ENCODE measurements at places on chromosomes 1 and 21. TPM values are rescaled to one million over a fixed set of nuclear protein-coding genes. Genes with fewer than 3 reads are reported as not detected.
A peak's percentile ranks its signal among the peaks of the same experiment; 100 is the strongest.

HNRNPU gene
- 176 TPM for total RNA-seq

SLC9C2 gene
- not detected for total RNA-seq

ANGPTL3 gene
- not detected for total RNA-seq

PLA2G2F gene
- not detected for total RNA-seq

CNIH3 gene
- total RNA-seq: 0.28 TPM

GRCh38 chr1:44101328-44101727 is 17.3 kb upstream of the KLF17 start:
- H3K4me1 ChIP-seq: no peaks in the 10 kb centered on the region
- H3K36me3 ChIP-seq: no peaks in the 10 kb centered on the region
- H3K27ac ChIP-seq: no peak overlapping the region
- no peak for DNase-seq
- H3K27me3 ChIP-seq: peaks cover 11% of the 10 kb centered on the region
- no peak overlapping the region for H3K4me3 ChIP-seq

DNA sequence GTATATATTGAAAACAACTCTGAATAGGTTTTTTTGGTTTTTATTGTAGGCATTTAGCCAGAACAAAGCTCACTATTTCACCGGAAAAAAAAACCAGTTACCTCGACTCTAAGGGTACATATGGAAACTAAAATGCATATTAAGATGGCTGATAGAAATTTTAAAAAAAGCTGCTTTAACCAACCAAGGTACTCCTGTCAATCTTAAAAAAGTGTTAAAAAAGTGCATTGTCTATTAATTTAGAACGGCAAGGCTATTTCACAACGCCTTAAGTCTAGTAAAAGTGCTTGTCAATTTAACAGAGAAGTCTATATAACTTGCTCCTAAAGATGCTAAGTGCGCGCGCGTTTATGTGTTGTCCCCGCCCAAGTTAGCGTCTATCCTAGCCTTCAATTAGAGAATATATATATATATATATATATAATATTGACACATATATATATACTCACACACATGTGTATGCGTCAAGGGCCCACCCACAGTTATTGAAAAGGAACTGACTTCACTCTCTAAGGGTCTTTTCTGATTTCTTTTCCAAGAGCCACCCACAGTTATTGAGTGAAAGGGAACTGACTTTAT is 934 bp downstream of the ASPM start:
- no peaks in the 10 kb centered on the region for H3K27me3 ChIP-seq
- H3K27ac ChIP-seq: peak overlapping the region; percentile 71
- H3K4me1 ChIP-seq: peaks cover 13% of the 10 kb centered on the region
- no peaks in the 10 kb centered on the region for H3K36me3 ChIP-seq

GRCh38 chr1:230611878-230612235 is 30.4 kb upstream of the COG2 start:
- H3K4me3 ChIP-seq: no peak overlapping the region
- no peak for DNase-seq
- H3K4me1 ChIP-seq: peaks cover 8% of the 10 kb centered on the region
- no peaks in the 10 kb centered on the region for H3K27me3 ChIP-seq
- H3K36me3 ChIP-seq: no peaks in the 10 kb centered on the region

GRCh38 chr1:53688381-53689102 is 50.4 kb downstream of the GLIS1 start:
- H3K4me1 ChIP-seq: peaks cover 11% of the 10 kb centered on the region
- H3K36me3 ChIP-seq: no peaks in the 10 kb centered on the region
- H3K4me3 ChIP-seq: no peak overlapping the region
- peaks cover 47% of the 10 kb centered on the region for H3K27me3 ChIP-seq
- no peak for DNase-seq

- no peaks in the 10 kb centered on the region for H3K36me3 ChIP-seq
- no peaks in the 10 kb centered on the region for H3K27me3 ChIP-seq
- H3K4me3 ChIP-seq: no peak overlapping the region
- DNase-seq: no peak
- H3K27ac ChIP-seq: no peak overlapping the region
Measured at GRCh38 chr1:235955777-235956176, 89.1 kb upstream of the LYST start.

- no peaks in the 10 kb centered on the region for H3K4me1 ChIP-seq
- DNase-seq: no peak
- H3K27ac ChIP-seq: no peak overlapping the region
- H3K27me3 ChIP-seq: no peaks in the 10 kb centered on the region
- H3K4me3 ChIP-seq: no peak overlapping the region
- H3K36me3 ChIP-seq: peaks cover 36% of the 10 kb centered on the region
Measured at GRCh38 chr1:100959502-100960060, 63.7 kb downstream of the SLC30A7 start.

- peak; percentile 27 for DNase-seq
- H3K27ac ChIP-seq: peak overlapping the region; percentile 91
- no peaks in the 10 kb centered on the region for H3K27me3 ChIP-seq
- peaks cover 10% of the 10 kb centered on the region for H3K4me1 ChIP-seq
- no peaks in the 10 kb centered on the region for H3K36me3 ChIP-seq
Measured at GRCh38 chr1:31380181-31380580, 7.3 kb upstream of the FABP3 start.

GRCh38 chr1:89286549-89287180 is 14.0 kb upstream of the GBP5 start:
- no peak for DNase-seq
- peak overlapping the region; percentile 4 for H3K27ac ChIP-seq
- H3K4me3 ChIP-seq: no peak overlapping the region
- H3K36me3 ChIP-seq: no peaks in the 10 kb centered on the region
- peaks cover 6% of the 10 kb centered on the region for H3K4me1 ChIP-seq
- H3K27me3 ChIP-seq: no peaks in the 10 kb centered on the region

DNA sequence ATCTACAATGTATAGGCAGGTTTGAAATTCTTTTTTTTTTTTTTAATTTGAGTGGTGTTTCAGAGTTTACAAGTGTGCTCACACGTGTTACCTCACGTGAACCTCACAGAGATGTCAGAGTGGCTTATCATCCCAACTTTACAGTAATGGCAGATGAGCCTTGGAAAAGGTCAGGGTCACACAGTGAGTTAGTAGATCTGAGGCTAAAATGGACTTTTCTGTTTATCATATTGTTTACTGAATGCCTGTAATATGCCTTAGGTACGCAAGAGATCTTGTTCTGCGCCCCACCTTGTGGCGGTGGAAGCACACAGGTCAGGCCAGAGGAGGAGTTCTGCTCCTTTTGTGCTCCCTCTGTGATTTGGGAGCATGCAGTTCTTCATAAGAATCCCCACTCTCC is 80.0 kb downstream of the DYRK1A start:
- DNase-seq: no peak
- H3K4me3 ChIP-seq: no peak overlapping the region
- H3K27me3 ChIP-seq: no peaks in the 10 kb centered on the region
- no peak overlapping the region for H3K27ac ChIP-seq
- peaks cover 97% of the 10 kb centered on the region for H3K4me1 ChIP-seq

DNA sequence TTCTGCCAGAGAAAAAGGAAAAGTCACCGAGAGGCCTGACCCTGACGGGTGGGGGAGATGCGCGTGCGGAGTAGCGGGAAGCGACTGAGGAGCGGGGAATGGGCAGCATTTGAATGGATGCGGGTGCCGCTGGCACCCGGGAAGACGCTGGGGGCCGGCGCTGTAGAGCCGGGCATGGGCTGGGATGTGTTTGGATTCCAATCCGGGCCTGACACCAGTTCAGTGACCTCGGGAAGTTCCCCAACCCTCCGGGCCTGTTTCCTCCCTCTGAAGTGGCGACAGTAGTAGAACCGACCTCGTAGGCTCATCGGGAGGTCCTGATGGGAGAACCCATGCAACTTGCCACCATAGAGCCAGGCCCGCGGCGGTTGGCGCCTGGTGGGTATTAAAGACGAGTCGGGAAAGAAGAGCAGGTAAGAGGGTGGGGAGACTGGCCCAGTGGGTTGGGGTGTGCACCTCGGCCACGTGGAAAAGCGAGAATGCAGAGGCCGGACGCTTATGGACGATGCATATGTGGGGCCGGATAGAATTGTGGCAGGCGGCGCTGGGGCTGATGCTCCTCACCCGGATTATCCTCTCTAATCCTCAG is 642 bp upstream of the SLC16A1 start:
- H3K27ac ChIP-seq: peak overlapping the region; percentile 88
- no peak for DNase-seq
- no peaks in the 10 kb centered on the region for H3K27me3 ChIP-seq
- H3K4me1 ChIP-seq: peaks cover 64% of the 10 kb centered on the region

DNA sequence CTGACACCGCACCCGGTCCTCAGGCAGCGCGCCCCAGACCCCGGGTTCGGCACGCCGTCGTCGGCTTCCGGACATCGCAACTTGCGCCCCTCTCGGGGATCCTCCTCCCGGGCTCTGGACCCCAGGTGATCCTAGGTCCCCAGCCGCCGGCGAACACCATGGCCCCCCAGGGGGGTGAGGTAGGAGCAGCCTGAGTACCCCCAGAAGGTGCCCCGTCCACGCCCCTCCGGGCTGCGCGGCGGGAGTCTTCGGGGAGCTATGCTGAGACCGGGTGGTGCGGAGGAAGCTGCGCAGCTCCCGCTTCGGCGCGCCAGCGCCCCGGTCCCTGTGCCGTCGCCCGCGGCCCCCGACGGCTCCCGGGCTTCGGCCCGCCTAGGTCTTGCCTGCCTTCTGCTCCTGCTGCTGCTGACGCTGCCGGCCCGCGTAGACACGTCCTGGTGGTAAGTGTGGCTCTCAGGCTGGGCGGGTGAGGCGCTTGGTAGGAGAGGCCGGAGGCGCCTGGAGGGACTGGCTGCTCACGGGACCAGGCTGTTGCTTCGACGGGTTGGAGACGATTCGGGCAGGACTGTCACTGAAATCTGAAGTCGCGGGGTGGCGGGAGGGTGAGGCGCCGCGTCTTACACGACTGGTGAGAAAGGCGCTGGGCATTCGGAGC is 367 bp downstream of the WNT2B start:
- peaks cover 9% of the 10 kb centered on the region for H3K4me1 ChIP-seq
- no peak overlapping the region for H3K27ac ChIP-seq
- peaks cover 22% of the 10 kb centered on the region for H3K27me3 ChIP-seq

DNA sequence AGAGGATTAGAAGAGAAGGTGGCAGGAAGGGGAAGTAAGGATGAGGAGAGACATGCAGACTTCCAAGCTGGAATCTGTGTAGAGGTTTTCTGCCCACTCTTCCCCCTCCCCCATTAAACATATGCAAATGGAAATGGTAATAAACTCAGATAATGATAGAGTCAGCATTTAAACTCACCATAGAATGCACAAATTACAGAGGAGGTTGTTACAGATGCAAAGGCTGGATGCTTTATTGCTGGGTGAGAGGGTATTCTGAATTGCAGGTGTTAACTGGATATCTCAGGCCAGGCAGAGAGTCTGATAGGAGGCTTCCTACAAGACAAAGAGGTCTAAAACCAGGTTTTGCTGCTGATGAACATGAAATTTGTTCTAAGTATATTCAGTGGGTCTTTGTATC is 372.5 kb downstream of the SEC16B start:
- no peak overlapping the region for H3K4me3 ChIP-seq
- no peaks in the 10 kb centered on the region for H3K4me1 ChIP-seq
- peaks cover 23% of the 10 kb centered on the region for H3K27me3 ChIP-seq
- no peak overlapping the region for H3K27ac ChIP-seq
- H3K36me3 ChIP-seq: no peaks in the 10 kb centered on the region
- DNase-seq: no peak

GRCh38 chr1:63343922-63344321 is 21.6 kb downstream of the FOXD3 start:
- peaks cover 49% of the 10 kb centered on the region for H3K27me3 ChIP-seq
- H3K27ac ChIP-seq: no peak overlapping the region
- no peaks in the 10 kb centered on the region for H3K4me1 ChIP-seq

GRCh38 chr21:46199436-46200373 is 15.4 kb upstream of the SPATC1L start:
- no peaks in the 10 kb centered on the region for H3K4me1 ChIP-seq
- no peak overlapping the region for H3K27ac ChIP-seq
- no peak for DNase-seq
- H3K27me3 ChIP-seq: no peaks in the 10 kb centered on the region
- H3K4me3 ChIP-seq: no peak overlapping the region
- no peaks in the 10 kb centered on the region for H3K36me3 ChIP-seq

GRCh38 chr1:183842795-183843144 is 37.9 kb downstream of the RGL1 start:
- H3K4me1 ChIP-seq: peaks cover 45% of the 10 kb centered on the region
- H3K4me3 ChIP-seq: peak overlapping the region; percentile 27
- H3K27ac ChIP-seq: peak overlapping the region; percentile 72
- H3K27me3 ChIP-seq: no peaks in the 10 kb centered on the region
- DNase-seq: no peak

- no peak overlapping the region for H3K4me3 ChIP-seq
- no peak overlapping the region for H3K27ac ChIP-seq
- H3K36me3 ChIP-seq: no peaks in the 10 kb centered on the region
- no peaks in the 10 kb centered on the region for H3K4me1 ChIP-seq
Measured at GRCh38 chr21:9008636-9009035, 1512.7 kb upstream of the TPTE start.

- H3K4me1 ChIP-seq: peaks cover 3% of the 10 kb centered on the region
- no peak overlapping the region for H3K4me3 ChIP-seq
- no peak overlapping the region for H3K27ac ChIP-seq
- H3K27me3 ChIP-seq: peaks cover 86% of the 10 kb centered on the region
- DNase-seq: no peak
- H3K36me3 ChIP-seq: no peaks in the 10 kb centered on the region
Measured at GRCh38 chr1:14596591-14596990, 1.9 kb upstream of the KAZN start.

Measured in heart right ventricle (tissue), 16 donors.